ENCODE measurements at places on chromosomes 5 and 9.
A peak's percentile ranks its signal among the peaks of the same experiment; 100 is the strongest.

DNA sequence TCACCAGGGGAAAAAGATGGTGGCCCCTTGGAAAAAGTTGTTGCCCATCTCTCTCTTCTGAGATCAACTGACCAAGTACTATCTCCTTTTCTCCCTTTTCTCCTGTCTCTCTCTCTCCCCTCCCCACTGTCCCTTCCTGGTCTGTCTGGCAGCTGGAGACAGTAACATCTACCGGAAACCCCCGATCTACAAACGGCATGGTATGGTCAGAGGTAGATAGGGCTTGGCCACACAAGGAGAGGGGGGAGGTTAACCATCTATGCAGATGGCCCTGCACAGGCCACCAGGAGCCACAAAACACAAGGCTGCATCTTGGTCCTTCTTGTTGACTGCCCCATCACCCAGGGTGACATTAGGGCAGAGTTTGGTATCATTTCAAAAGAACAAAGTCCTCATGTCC, 29.3 kb upstream of the AFAP1L1 start:
- DNase-seq, result no peak

- no peak for DNase-seq
Observed at GRCh38 chr9:5563417-5563815, 53.1 kb downstream of the PDCD1LG2 start.

DNA sequence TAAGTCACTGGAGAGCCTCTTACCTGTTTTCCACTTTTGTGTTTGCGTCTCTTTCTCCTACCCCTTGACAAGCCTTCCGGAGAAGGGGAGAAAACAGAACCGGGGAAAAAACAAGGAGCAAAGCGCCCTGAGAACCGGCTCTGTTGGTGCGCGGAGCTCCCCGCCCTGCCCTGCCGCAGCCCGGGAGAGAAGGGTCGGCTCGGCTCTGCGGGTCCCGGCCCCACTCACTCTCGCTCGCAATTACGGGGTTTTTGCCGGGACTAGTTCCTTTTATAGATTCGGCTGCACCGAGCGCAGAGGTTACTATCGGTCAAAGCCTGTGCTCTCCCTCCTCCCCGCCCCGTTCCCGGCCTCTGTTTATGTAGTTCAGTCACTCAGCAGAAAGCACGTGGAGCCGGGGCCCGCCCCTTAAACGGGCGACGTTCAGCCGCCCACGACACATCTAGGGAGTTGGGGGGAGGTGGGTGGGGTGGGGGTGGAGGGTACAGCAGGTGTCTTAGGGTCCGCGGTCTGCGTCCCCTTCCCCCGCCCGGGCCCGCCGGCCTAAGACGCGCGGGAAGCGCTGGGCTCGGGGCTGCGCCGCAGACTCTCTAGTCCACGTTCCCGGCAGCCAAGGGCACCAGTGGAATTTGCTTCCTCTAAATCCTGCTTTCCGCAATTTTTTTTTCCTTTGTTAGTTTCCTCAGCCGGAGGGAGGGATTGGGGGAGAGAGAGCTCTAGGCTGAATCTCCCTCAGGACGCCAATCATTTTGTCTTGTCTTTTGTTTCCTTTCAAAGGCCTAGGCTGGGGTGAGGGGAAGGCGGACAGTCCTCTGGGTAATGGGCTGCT, at the start of gene ABCA1:
Gene ABCA1 (minus strand): TSS at position 244 of the 829 bp plus-strand sequence. CDS start 24,476 bp downstream, outside the sequence.
- DNase-seq, result peak; percentile 94

DNA sequence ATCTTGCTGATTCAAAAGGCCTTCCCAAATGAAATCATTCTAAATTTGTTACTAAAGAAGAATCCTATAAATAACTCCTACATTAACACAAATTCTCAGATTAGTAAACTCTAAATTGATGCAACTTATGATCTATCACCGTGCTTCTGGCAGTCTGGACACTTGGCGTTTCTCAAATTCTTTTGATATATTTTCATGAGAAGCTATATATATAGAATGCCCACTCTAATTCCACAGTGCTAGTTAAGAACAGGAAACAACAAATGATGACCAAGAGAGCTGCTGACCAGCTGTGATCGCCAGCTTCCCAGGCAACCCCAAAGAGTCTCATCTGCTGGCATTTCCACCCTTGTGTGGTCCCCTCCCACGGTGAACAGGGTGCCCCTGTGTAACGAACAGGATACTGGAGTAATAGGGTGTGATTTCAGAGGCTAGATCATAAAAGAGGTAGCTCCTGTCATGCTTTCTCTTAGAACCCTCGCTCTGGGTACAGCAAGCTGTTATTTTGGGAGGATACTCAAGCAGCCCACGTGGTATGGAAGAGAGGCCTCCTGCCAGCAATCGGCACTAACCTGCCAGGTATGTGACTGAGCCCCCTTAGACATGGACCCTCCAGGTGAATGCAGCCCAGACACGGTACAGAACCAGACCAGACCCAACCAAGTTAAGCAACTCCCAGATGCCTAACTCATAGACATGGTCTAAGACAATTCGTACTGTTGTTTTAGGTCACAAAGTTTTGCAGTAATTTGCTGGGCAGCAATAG, 64.7 kb downstream of the CDC14B start:
- DNase-seq, result no peak

DNA sequence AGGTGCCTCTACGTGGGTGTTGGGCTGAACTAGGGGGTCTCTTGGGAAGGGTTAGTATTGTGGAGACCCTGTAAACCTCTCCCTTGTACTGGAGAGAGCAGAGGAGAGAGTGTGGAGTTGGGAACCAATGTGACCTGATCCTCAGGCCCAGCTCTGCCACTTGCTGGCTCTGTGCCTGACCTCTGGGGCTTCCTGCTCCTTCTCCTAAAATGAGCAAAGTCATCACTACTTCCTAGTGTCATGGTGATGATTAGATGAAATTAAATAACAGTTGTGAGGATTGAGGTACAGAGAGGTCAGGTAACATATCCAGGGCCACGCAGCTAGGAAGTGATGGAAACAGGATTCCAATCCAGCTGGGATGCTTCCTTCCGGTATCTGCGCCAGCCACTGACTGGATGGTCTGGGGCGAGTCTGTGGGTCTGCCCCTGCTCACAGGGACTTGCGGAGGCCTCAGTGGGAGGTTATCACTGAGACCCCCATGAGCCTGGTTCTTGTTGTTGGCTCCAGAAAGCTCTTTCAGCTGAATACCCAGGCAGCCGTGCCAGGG, 9.2 kb downstream of the GALNT10 start:
- DNase-seq, result no peak

GRCh38 chr9:131227112-131227958, 49.0 kb downstream of the FAM78A start:
- DNase-seq, result no peak

DNA sequence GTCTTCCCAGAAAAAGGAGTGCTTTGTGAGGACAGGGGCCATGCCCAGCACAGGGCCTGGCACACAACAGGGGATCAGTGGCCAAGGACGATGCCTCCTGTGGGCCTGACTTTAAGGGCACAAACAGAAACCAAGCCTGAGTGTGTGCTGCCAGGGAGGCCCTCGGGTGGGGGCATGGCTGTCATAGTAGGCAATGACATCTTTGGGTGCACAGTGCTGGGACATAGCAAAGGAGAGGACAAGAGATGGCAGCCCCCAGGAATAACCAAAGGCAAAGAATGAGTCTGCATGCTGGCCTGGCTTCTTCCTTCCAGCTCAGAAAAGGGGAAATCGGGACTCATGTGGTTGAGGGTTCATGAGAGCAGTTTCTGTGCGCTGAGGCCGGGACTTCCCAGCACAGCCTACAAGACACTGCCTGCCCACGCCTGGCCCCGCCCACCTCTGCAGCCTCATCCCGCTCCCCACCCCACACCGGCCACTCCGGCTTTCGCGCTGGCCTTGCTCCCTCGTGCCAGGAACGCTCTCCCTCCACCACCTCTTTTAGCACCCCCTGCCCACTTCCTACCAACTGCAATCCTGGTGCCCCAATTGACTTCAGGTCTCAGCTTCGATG, 13.8 kb upstream of the LHX2 start:
- no peak for DNase-seq

GRCh38 chr9:34522971-34523797, at the start of gene ENHO:
Gene ENHO (minus strand): TSS chr9:34522990. CDS start chr9:34521695, 1,295 bp downstream.
- DNase-seq, result peak; percentile 95

DNA sequence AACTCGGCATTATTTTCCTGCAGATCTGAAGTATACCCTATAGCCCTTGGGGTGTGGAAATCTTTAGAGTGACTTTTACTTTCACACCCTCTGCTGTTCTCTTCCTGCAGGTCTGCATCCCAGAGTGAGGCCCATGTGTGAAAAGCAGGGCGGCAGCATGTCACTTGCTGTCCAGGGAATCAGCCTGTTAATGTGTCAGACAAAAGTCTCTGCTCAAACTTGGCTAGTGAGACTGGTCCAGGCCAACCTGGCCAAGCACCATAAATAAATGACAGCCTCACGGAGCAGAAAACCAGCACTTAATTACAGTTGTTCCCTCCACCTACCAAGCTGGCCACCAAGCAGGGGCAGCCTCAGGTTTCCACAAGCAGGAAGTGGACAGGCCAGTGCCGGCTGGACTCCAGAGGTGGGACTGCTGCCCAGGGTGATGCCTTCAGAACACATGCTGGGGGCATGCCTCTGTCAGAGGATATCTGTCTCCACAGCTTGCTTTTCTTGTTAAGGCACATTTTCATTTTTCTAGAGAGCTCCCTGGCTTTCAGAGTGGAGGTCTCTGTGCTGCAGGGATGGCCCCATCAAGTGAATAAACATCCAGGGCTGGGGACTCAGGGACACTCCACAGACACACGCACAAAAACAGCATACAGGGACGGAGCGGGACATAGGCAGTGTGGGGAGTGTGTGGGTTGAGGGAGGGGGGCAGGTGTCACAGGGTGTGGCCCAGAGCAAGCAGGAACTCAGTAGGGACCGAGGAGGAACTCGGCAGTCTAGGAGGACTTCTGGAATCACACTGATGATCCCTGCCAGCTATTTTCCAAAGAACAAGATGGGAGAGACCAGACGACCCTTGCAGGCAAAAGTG, 243.8 kb upstream of the IRX1 start:
- DNase-seq, result no peak

- no peak for DNase-seq
Observed at GRCh38 chr5:173477345-173478040, 139.0 kb downstream of the BOD1 start.

GRCh38 chr9:90793729-90794128, 7.9 kb upstream of the SYK start:
- no peak for DNase-seq

GRCh38 chr5:56327809-56328208, 94.7 kb upstream of the ANKRD55 start:
- no peak for DNase-seq

DNA sequence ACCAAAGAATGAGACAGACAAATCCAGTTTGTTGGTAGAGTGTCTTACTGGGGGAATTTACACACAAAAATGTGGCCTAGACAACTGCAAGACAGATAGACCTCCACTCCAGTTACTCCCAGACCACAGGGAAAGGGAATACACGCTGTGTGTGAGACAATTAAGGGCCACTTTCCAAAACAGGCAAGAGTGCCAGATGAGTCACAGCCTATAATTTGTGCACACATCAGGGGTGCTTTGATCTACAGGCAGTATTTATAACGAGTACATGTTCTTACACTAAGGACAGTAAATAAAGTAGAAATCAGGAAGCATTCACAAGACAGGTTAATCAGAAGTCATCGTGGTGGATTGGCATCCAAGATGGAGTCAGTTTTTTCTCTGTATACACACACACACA, 114.8 kb downstream of the ZNF622 start:
- DNase-seq, result no peak
